Kidney (tissue), 22 donors: ENCODE measurements at places on chromosomes 1 and 21.

DNA sequence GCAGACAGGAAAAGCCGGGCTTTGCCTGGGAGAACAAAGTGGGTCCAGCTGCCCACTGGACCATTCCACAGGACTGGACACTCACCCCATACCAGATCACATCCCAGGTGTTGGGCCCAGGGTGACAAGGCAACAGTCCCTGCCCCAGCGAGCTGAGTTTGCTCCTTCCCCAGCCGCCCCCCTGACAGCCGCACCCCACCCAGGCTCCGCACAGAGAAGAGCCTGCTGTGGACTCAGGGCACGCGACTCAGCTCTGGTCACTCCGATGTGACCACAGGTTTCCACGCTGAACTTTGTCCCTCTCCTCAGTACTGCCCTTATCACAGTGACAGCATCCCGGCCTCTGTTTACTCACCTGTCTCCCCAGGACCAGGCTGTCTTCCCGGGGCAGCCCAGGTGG lies 1.2 kb downstream of the BMP8B start:
- DNase-seq = no peak

- no peak for DNase-seq
Measured at GRCh38 chr1:50438945-50439344, 15.7 kb upstream of the DMRTA2 start.

DNA sequence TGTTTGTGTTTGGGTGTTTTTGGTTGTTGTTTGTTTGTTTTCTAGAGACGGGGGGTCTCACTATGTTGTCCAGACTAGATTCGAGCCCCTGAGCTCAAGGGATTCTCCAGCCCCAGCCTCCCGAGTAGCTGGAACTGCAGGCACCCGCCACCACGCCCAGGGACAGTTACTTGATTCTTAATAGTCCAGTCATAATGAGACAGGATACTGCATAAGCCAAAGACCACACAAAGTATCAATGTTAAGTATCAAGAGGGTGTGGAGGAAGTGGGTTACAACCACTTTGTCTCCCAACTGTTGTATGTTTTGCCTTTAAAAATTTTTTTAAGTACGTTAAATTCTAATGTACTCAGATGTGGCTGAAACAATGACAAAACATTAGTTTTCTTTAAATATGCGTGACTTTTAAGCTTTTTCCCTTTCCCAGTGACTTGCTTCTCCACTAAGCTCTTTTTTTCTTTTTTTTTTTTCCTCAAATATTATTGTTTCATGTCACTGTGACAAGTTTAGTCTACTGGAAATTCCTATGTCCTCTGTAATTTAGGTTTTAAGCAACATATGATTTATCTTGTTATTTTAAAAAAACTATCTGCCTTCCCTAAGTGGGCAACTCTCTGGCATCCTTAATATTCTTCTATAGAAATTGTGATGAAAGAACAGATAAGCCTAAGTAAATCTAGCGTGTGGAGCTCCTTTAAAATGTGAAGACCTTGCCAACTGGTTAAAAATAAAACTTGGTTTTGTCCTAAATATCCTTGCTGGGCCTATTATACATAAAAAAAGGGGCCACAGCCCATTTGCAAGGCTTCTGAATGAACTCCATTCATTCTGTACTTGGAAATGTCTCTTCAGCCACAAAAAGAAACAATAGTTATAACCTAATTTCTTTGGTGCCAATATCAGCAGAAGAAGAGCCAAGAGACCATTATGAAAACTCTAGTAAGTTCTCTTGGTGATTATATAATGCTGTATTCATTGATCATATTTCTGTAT lies 56.2 kb upstream of the DPH5 start:
- no peak for DNase-seq

- no peak for DNase-seq
Measured at GRCh38 chr1:84436876-84437655, 38.8 kb downstream of the DNASE2B start.

- no peak for DNase-seq
Measured at GRCh38 chr21:35395728-35396127, 346.6 kb upstream of the RUNX1 start.

GRCh38 chr1:202587859-202588485 lies 122.3 kb downstream of the SYT2 start:
- no peak for DNase-seq

DNA sequence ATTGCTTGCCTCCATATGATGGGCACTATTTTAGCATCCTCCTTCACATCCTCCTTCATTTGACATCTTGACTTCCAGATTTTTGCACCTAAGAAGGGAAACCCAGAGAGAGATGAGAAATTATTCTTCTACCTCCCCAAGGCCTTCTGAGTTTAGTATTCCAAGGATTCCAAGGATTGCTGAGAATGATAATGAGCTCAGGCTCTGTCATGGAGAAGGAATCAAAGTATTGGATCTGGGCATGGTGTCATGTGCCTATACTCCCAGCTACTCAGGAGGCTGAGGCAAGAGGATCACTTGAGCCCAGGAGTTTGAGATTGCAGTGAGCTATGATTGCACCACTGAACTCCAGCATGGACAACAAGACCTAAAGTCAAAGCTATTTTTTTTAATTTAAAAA lies 26.6 kb upstream of the ZNF281 start:
- no peak for DNase-seq

- DNase-seq = peak; percentile 69
Measured at GRCh38 chr1:10519016-10519417, 44.3 kb downstream of the PEX14 start.

- peak; percentile 87 for DNase-seq
Measured at GRCh38 chr1:205430696-205431305, 8.9 kb upstream of the LEMD1 start.

DNA sequence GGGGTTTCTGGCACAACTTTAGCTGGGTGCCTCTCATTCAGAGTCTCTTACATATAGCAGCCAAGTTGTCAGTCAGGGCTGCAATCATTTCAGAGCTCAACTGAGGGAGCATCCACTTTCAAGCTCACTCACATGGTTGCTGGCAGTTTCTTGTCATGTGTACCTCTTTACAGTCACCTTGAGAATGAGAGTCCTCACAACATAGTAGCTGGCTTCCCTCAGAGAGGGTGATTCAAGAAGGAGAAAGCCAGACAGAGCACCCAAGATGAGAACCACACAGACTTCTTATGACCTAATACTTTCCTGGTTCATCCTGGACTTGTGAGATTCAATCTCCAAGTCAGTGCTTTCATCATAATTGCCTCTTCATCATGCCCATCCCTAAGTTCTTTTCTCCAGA lies 57.2 kb downstream of the DPT start:
- DNase-seq = no peak

- no peak for DNase-seq
Measured at GRCh38 chr1:227306689-227307088, 11.6 kb downstream of the CDC42BPA start.

DNA sequence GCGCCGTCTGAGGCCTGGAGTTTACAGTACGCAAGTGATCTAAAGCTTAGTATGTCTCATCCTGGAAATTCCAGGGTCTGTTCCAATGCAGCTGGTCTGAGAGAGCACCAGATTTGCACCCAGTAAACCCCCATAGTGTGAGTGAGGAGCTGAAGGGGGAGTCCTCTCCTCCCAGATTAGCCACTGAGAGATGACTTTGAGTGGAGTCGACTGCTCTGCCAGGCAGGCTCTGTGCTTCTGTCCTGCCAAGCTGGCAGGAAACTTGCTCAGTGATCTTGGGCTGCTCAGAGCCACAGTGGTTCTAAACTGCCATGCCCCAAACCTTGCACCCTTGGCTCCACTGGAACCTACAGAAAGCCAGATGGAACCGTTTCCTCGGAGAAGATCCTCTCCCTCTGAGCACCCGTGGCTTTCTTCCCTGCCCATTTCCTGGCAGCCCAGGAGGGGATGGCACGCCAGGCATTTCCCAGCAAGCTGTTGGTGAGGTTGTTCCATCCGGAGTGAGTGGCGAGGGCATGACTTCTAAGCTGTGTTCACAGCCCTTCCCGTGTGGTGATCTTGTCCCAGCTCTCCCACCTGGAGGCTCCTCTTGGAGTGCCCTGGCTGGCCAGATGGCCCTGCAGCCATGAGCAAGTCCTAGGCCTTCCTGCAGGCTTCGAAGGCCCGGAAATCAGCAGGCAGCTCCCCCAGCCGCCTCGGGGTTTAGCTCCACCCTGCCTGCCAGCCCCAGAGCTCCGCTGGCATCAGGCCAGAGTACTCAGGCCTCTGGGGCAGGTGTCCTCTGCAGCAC lies 125.9 kb upstream of the VAMP3 start:
- DNase-seq = no peak

DNA sequence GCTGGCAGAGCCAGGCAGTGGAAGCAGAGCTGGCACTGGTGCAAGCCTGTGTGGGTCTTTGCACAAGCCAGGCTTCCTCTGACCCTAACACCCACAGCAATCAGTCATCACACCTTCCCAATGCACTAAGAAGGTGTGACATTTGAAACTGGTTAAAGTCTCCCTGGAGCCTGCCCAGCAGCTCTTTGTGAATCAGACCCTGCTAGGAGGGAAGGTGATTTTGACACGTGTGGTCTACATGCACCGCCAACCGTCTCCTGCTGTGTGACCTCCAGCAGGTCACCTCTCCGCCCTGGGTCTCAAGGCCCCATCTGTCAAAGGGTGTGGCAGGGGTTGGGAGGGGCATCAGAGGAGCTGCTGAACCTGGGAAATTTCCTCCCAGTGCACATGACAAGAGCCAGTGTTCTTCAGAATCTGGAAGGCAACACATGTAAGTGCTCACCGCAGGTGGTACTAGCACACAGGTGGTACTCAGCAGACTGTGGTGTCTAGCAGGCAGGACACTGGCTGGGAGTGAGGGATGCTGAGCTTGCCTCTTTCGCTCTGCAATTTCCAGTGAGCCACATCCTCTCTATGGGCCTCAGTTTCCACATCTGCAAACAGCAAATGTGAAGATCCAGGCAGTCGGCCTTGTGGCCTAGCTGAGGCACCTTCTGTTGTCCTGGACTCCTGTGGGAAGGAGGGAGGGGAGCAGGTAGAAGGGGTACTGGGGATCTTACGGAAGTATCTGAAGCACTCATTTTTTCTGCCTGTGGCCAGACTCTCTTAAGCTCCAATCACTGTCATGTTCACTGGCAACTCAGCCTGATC lies 123.2 kb downstream of the DMRTB1 start:
- peak; percentile 57 for DNase-seq

GRCh38 chr1:109917768-109918606 lies 7.3 kb downstream of the CSF1 start:
- DNase-seq = no peak

- DNase-seq = no peak
Measured at GRCh38 chr1:214425716-214426425, 125.5 kb downstream of the PTPN14 start.

GRCh38 chr1:75188892-75189291 lies 54.7 kb downstream of the LHX8 start:
- no peak for DNase-seq

- DNase-seq = no peak
Measured at GRCh38 chr1:107678993-107679392, 286.0 kb downstream of the VAV3 start.

GRCh38 chr21:16517383-16517782 lies 787.6 kb downstream of the USP25 start:
- DNase-seq = no peak

GRCh38 chr1:226675715-226676357 lies 63.2 kb downstream of the ITPKB start:
- no peak for DNase-seq

DNA sequence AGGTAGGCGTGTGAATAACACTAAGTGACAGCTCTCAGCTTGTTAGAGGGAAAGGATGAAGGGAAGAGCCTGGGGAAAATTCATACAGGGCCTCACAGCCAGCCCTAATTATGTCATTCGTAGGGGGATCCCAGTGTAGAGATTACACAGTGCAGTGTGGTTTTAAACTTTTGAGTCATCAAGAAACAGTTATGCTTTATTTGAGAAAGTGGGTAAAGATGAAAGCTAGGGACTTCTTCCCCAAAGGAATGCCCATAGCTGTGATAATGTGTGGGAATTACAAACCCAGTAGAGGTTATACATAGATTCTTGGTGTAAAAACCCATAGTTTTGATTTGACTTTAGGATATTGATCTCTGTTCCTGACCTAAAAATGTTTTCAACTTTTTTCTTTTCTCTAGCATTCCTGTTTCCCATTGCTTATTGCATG lies 1.9 kb downstream of the TTF2 start:
- no peak for DNase-seq

DNA sequence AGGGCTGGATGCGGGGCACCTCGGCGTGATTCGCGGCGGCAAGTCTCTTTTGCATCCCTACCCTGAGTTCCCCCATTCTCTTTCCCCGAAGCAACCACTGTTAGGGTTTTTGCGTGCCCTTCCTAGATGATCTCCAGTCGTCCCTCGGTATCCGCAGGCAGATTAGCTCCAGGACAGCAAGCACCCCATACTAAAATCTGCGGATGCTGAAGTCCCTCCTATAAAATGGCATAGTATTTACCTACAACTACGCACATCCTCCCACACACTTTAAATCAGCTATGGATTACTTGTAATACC lies 22.8 kb upstream of the CFAP126 start:
- no peak for DNase-seq

- DNase-seq = no peak
Measured at GRCh38 chr1:226111883-226112261, 49.4 kb downstream of the H3-3A start.

- no peak for DNase-seq
Measured at GRCh38 chr1:82979593-82980236, 1019.2 kb downstream of the TTLL7 start.
